Stimulated activated CD4-positive, alpha-beta T cell treated with anti-CD3 and anti-CD28 coated beads, Interleukin-1b, Interleukin-23, amount 100 ng/mL, for 24 hours (primary cell): ENCODE measurements at places on chromosomes 4 and X.

DNA sequence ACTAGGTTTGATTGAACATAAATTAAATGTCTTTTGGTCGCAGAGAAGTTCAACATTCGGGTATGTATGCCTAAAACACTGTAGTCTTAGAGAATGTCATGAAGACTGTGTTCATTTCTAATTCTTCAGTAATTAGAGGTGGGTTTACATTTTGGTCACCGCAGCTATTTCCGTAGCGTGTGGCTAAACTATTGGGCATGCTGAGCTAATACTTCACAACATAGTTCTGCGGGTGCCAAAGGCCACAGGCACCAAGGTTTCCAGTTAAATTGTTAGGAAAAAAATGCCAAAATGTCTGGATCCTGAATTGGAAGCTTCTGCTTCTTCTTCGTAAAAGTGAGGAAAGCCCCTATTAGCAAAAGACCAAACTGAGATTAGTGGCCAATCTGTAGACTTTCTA lies 25.1 kb downstream of the SMIM31 start:
- DNase-seq = no peak

DNA sequence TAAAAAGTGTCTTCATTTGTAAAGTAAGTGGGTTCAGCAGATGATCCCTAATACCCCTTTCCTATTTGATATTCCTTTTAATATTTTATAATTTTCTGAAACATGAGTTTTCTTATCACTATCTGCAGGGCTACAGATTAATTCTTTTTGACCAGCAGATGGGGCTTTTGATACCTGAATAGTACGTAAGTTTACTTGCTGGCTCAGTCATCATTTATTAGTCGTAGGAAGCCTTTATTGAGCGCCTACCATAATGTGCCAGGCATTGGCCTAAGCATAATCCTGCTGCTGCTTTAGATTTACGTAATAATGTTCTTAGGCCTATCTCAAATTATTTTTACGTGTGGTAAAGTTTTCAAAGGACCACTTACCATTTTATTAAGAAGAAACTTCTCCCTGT lies 33.1 kb downstream of the OSTC start:
- DNase-seq = no peak

DNA sequence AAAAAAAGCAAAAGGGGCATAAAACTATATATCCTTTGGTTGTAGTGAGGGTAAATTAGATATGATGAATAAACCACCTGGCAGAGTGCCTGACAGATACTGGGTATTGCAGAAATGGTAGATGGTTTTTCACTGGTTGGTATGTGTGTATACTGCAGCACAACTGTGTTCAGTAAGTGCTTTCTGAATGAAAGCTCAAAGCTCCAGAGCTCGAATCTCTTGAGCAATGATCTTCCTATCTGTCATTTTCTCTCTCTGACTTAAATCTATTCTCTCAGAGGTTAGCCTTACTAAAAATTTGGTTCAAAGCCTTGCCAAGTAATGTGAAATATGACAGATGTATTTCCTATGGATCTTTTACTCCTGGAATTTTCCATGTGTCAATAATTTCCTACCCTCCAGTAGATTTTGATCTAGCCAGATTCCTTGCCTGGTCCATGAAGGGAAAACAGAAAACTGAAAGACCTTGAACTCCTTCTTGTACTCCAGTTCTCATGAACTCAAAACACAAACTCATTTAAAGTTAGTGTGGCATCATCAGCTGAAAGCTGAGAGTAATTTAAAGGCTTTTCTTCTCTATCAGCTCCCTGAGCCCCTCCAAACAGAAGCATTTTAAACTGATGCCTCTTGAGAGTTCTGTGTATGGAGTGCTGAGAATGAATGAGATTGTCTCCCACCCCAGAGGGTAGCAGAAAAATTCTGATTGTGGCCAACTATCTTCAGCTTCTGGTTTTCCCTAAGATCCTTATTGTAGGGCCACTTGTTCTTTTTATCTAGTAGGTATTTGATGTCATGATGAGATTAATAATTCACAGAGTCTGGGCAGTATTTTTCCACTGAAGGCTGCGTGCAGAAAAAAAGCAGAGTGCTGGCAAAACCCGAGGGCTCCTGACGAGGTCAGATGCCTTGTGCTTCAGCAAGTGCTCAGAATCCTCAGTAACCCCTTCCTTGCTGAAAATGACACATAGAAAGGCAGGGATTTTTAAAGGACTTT lies 363.4 kb upstream of the BOD1L1 start:
- no peak for DNase-seq

- DNase-seq = no peak
Measured at GRCh38 chrX:7059214-7059838, 88.2 kb upstream of the STS start.

- DNase-seq = no peak
Measured at GRCh38 chr4:45841791-45842190, 282.1 kb downstream of the GABRG1 start.

DNA sequence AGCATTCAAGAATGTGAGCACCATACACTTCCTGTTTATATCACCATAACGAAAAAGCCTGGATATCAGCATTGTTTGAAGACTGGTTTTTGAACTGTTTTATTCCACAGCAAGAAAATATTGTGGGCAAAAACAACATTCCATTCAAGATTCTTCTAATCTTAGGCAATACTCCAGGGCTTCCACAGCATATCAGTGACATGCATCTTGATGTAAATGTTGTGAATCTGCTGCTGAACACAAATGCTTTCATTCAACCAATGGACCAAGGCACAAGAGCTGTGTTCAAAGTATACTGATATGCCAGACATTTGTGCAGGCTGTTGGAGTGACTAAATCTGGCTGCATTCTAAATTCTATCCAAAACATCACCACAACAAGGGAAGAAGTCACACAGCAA lies 260.1 kb upstream of the ETNPPL start:
- no peak for DNase-seq
